ENCODE measurements at places on chromosomes 1 and 21.
A peak's percentile ranks its signal among the peaks of the same experiment; 100 is the strongest.

DNA sequence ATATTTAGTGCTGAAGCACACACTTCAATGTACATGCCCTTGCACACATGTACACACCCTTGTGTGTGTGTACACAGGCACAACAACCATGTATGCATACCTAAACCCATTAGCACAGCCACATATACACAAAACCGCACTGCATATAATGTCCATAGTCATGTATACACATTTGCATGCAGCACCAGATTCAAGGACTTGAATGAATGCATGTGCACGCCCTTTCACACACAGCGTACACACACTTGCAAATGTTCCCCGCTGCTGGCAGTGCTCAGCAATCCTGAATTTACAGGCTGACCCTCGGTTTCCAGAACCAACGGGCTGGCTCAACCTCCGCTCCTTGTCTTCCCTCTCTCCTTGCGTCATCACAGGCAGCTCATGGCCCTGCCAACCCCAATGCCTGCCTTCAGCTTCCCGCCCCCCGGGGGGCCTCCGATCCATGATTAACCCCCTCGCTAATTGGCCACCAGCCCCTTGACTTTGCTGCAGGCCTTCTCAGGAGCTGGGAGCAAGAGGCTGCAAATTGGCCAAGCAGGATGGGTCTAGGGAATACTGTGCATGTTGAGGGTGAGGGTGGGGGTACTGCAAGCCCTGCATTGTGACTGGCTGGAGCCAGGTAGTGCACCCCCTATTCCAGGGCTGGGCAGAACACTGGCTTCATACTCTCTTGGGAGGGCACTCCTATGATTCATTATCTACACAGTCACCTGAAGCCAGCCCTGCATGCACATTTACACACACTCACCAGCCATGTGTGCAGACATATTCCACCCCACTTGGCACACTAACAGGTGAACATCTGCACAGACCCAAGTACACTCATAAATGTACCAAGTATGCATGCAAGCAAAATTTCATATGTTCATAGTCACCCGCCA is 7.9 kb downstream of the GPR3 start:
- DNase-seq = no peak

- DNase-seq = peak; percentile 26
These were observed 28.2 kb upstream of the RGL1 start for GRCh38 chr1:183776731-183777130.

- DNase-seq = no peak
These were observed 27.8 kb upstream of the ZNF281 start for GRCh38 chr1:200437556-200438203.

- no peak for DNase-seq
These were observed 180.4 kb upstream of the GALNT2 start for GRCh38 chr1:229886636-229887035.

DNA sequence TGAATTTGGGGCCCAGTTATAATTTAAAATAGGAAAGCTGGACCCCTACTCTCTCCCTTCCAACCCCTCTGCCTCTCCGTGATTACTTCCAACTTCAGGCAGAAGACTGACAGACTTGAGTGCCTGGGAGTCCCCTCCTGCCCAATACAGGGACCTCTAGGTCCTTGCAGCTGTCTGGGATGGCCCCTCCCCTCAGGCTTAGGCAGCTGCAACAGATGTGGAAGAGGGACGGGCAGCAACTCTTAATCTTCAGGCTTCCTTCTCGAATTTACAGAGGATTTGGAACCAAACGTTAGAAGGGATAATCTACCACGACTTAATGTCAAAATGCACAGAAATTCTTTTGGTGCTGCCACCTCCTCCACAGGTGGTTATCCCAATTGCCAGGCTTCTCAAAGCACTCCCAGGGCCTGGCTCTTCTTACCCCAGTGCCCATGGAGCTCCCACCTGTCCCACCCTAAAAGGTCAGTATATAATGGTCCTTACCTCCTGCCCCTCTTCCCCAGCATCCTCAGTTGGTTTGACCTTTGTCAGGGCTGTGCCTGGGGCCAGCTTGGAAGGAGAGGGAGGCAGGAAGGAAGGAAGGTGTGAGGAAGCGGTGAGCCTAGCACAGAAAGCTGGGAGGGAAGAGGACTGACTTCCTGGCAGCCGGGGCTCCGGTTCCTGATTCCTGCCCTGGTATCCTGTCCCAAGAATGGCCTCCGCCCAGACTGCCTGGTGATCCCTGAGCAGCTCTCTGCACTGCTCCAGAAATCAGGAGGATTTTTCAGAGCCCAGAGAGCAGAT is 2.8 kb downstream of the PEA15 start:
- no peak for DNase-seq

- no peak for DNase-seq
These were observed 38.2 kb downstream of the CTNNBIP1 start for GRCh38 chr1:9871707-9872425.

GRCh38 chr1:119506941-119507340 is at the start of gene HSD3B1:
TSS of gene HSD3B1 (plus strand) at chr1:119507210. CDS start at chr1:119507477, 267 bp downstream.
- DNase-seq = no peak

DNA sequence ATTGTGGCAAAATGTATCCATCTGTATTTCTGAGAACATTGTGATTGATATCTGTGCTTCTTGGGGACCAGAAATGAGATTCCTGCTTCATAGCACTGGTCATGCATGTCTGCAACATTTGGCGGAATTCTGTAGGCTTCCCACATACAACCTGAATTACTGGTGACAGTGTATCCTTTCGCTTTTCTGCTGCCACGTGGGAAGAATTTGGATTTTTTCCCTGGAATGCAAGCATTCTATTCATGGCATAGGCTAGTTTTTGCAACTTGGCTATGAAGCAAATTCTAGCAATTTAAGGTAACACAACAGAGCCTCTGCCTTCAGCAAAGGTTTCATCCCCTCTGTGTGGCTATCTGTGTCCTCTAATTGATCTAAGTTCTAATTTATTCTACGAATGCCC is 85.9 kb downstream of the BCAR3 start:
- DNase-seq = no peak

DNA sequence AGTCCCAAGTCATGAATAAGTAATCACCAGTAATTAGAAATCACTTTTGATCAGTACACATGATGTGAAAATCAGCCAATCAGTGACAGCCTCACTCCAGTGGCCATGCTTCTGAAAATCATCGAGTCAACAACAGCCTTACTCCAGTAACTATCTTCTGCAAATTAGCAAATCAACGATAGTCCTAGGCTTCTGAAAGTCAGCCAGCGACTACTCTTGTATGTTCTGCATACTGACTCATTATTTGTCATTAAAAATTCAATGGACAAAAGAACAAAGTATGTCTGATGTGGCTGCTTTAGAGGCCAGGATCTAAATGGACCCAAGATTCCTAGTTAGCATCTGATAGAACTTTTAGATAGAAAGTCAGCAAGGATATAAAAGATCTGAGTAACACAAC is 102.5 kb downstream of the GPR52 start:
- DNase-seq = no peak

DNA sequence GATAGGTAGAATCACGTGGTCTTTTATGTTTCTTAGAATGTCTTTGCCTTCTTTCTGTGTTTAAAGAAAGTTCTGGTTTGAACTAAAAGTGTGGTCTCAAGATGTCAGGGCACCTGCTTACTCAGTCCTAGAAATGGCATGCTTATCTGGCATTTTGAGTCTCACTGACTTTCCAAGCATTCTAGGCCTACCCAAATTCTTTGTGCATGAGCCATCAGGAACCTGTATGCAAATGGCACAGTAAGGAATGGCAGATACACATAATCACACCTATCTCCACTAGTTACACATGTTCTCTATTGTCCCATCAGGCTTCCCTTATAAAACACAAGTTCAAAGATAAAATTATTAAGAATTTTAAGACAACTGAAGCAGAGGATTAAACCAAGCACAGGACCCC is 29.5 kb upstream of the CLCA4 start:
- DNase-seq = no peak

- no peak for DNase-seq
These were observed 318.5 kb upstream of the RUNX1 start for GRCh38 chr21:35367553-35367952.

DNA sequence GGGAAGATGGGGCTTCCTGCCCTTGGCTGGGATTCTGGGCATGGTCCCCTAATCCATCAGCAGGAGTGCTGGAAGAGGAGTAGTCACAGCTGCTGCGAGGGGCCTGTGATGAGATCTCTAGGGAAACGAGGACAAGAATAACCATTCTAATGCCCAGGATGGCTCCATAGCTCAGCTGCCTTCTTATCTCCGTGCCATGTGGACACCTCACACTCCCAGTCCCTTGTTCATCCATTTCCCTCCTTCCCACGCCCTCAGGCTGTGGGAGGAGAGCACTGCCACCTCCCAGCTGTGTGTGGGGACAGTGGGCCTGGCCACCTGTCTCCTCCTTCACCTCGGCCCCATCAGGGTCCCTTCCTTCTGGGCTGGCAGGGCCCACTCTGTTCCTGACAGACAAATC is 16.1 kb upstream of the ETV3 start:
- no peak for DNase-seq

DNA sequence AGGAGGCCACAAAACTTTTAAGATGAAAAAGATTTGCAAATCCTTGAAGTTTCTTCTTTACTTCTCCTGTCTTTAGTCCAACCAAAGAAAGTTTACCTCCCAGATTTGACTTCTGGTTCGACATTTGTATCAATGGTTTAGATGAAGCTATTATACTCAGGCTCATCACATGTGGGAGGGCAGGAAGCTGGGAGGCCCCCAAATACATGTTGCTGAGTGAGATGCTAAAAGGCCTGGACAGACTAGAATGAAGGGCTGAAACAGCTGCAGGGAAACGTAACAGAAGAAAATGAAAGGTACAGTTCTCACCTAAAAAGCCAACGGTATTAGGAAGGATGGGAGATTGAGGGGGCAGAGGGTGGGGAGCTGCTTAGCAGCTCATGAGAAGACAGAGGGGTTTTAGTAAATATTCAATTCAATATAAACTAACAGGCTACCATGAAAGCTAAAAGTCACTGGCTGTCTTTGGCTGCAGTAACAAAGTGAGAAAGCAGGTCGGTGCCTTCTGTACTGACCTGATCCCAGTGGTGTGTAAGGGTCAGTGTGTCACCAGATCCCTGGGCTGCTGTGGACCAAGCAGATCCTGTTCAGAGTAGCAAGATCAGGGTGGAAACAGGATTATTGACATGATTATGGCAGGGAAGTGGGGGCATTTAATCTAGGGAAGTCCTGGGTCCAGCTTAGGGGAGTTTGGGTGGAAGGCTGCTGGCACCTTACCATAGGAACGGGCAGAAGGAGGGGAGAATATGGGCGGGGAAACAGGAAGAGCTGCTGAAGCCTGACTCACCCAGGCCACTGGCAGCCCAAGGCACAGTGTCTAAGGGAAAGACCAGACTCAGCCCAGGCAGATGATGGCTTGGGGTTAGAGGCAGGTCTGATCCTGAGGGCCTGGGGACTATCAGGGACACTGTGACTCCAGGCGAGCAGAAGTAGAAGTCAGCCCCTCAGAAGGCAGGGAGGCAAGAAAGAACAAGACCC is 60.4 kb downstream of the KCNN3 start:
- DNase-seq = no peak

GRCh38 chr1:219460896-219461815 is 151.7 kb downstream of the ZC3H11B start:
- DNase-seq = peak; percentile 3

GRCh38 chr1:66788231-66788939 is 12.7 kb downstream of the INSL5 start:
- DNase-seq = no peak

DNA sequence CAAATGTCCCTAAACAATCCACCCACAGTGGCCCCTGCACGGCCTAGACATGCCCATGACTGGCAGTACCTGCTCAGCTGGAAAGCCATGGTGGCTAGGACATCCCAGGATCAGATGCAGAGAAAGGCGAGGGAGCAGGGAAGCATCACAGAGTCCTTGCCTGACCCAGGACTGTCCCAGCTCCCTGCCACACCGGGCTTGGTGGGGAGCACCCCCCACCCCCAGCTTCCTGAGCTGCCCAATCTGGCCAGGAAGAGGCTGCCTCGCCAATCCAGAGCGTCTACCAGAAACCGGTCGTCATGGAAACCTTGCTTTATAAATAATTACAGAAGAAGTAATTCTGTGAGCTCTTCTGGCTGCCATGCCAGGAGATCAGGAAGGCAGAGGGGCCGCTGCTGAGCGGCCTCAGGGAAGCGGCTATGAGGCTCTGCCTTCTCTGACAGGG is 34.8 kb downstream of the ACOT7 start:
- peak; percentile 69 for DNase-seq

- DNase-seq = peak; percentile 35
These were observed 39.3 kb downstream of the HMGB4 start for GRCh38 chr1:33903210-33903589.

- no peak for DNase-seq
These were observed 1.7 kb downstream of the PTP4A2 start for GRCh38 chr1:31936278-31936980.

DNA sequence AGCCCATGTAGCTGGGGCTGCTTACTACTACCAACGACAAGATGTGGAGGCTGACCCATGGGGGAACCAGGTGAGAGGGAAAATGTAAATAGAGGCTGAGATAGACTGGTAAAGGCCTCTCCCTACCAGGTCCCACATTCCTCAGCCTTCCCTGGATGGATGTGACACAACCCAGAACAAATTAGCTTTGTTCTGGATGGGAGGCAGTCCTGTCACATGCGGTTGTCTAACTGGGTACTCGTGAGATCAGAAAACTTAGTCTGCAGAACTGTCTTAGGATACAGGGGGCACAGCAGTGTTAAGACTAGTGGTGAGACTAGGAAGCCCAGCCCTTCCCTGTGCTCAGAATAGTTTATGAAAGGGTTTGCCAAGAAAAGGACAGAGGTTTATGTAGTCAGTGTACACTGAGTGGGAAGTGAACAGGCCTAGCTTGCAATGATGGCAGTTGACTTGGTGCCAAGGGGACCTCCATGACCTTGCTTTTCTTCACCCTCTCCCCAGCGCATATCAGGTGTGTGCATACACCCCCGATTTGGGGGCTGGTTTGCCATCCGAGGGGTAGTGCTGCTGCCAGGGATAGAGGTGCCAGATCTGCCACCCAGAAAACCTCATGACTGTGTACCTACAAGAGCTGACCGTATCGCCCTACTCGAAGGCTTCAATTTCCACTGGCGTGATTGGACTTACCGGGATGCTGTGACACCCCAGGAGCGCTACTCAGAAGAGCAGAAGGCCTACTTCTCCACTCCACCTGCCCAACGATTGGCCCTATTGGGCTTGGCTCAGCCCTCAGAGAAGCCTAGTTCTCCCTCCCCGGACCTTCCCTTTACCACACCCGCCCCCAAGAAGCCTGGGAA is 8.4 kb downstream of the MMACHC start:
- no peak for DNase-seq

GRCh38 chr1:114756949-114757454 is 782 bp downstream of the CSDE1 start:
- no peak for DNase-seq

DNA sequence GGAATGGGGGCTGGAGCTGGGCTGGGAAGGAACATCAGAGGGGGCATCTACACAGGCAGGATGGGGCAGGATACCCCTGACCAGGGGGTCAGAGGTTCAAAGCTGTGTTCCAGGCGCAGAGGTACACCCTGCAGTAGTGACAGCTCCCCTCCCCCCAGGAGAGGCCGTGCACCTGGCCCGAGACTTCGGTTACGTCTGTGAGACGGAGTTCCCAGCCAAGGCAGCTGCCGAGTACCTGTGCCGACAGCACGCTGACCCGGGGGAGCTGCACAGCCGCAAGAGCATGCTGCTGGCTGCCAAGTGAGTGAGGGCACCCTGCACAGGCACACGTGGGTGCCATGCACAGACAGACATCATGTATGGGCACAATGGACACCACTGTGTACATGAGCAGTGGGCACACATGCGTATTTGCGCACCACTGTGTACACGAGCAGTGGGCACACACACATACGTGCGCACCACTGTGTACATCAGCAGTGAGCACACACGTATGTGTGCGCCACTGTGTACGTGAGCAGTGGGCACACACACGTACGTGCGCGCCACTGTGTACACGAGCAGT is 17.4 kb downstream of the TFAP2E start:
- DNase-seq = no peak

- DNase-seq = no peak
These were observed 313.1 kb upstream of the DAB1 start for GRCh38 chr1:57736940-57737339.
